Upper lobe of right lung (tissue), 1 donor: ENCODE measurements at places on chromosomes 16 and 17. TPM values are rescaled to one million over a fixed set of nuclear protein-coding genes. Genes with fewer than 3 reads are reported as not detected.

The KCNJ12 gene
- total RNA-seq: 2.5 TPM

The AIPL1 gene
- total RNA-seq: not detected

The PITPNM3 gene
- total RNA-seq: 15.6 TPM

The SLC6A2 gene
- total RNA-seq: not detected

The CDK5R1 gene
- 1.6 TPM for total RNA-seq

The ITGB4 gene
- 82.2 TPM for total RNA-seq

The SYNGR2 gene
- 206 TPM for total RNA-seq

The CDH11 gene
- 176 TPM for total RNA-seq

- peak; percentile 68 for DNase-seq
These were observed 81.1 kb downstream of the MAF start for GRCh38 chr16:79519448-79519847.

DNA sequence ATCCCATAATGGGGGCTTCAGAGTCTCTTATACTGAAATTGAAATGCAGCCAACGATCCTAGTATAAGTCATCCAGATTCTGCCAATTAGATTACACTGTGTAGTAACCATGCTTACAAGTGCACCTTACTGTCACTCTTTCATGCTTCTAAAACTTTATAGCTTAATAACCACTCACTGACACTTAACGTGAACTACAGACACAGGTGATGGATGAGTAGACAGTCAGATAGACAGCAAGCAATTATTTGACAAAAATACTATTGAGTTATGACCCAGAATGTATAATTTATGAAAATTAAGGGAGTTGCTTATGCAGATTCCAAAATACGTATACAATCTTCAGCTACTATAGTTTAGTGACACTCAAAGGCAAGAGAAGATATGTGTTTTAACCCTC lies 6.3 kb downstream of the CDH8 start:
- no peak for DNase-seq

DNA sequence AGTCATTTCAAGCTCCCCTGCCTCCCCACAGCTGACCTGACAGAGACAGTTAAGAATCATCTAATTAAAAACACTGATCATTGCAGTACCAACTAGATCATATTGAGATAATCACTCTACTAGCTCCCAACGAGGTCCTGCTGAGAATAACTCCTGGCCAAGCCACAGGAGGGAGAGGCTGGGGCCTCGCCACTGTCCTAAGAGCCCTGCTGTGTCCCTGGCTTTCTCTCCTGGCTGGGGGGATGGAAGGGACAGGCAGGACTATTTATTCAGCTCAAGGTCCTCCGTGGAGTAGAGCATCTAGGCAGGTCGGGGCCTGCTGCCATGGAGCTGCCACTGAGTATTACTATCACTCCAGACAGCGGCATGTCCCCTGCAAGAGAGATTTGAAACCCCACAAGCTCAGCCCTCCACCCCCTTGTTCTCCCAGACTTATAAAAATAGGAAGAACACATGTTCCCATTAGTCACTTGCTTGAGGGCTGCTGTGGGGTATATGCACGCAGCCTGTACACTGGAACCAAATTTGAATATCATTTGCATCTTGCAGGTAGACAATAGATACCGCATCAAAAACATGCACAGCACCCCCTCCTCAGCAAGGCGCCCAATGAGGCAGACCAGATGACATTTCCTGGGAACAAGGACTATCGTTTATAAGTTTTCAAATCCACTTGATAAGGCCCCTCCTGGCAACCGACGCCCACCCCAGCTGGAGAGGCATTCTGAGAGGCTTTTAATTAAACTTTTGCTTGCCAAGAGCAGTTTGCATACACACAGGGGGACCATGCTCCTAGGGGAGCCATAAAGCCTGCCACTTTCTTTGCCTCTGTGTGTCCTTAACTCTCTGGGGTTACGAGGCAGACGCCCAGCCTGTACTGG lies 385.2 kb upstream of the ZFHX3 start:
- DNase-seq: no peak

DNA sequence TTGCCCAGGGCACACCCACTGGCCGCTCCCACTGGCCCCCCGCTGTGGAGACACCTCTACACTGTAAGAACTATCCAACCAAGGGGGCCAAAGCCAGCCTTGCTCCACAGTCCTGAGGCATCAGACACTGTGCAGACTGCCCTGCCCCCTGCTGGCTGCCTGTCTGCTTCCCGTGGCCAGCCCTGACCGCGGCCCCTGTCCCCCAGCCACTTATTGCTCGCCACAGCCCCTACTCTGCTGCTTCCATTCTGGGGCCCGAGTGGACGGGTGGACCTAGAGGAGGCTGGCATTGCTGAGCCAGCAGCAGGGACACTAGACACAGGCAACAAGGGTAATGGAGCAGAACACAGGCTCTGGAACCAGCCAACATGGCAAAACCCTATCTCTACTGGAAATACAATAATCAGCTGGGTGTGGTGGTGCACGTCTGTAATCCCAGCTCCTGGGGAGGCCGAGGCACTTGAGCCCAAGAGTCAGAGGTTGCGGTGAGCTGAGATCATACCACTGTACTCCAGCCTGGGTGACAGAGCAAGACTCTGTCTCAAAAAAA lies 19.7 kb upstream of the LRRC37A3 start:
- peak; percentile 84 for DNase-seq

DNA sequence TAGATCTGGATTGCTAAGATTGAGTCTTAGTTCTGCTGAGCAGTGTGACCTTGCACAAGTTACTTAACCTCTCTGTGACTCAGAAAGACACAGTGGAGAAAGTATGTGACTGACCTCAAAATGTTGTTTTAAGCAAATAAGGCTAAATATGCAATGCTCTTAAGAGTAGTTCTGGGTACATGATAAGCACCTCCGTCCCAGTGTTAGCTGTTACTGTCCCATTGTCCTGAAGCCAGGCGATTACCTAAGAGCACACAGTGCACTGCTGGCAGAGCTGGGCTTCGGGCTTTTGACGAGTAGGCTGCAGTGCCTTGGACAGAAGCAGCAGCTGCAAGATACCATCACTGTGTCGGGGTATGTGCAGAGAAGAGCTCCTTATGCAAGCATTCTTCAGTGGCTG lies 32.7 kb upstream of the FOXF1 start:
- DNase-seq: no peak

GRCh38 chr17:67051155-67051538 lies 6.8 kb downstream of the CACNG1 start:
- DNase-seq: no peak

DNA sequence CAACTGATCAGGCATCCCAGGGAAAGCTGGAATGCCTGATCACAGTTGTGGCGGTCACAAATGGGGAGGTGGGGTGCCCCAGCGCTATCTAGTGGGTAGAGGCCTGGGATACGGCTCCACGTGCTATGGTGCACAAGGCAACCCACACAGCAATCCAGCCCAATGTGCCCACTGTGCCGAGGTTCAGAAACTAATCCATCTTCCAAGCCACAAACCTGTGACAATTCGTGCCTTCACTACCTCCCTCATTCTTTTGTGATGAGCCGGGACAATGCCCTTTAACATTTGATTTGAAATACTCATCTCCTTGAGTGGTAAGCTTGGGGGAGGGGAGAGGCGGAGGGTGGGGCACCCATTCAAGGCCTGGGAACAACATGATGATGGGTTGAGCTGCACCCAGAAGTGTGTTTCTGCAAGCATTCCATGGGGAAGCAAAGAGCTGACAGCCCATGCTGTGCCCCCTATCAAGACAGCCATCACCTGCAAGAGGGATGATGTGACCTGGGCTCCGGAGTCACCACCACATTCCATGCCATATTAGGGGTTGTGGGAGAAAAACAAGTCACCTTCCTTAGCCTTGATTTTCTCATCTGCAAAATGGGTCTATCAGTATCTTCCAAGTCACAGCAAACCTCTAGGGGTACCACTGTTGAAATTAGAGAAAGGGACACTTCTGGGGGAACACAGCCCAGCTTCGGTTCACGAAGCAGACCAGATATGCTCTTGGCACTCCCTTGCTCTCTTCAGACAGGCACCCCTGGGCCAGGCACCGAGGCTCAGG lies 3.7 kb downstream of the ELOB start:
- peak; percentile 27 for DNase-seq

GRCh38 chr17:30151471-30151870 lies 34.9 kb downstream of the NSRP1 start:
- DNase-seq: no peak

DNA sequence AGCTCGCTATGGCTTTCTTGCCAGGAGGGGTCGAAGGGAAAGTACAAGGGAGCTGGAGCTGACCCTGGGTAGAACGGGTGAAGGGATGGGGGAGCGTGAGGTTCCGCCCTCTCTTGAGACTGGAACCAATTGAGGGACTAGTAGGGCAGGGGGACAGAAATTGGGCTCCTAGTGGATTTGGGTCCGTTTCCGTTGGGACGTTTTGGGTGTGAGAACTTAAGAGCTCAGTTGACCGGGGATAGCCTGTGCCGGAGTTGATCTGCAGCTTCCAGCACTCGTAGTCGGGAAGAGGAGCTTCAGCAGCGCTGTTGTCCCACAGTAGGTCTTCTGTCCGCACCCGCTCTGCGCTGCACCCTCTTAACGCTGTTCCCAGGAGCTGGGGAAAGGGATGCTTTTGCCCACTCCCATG lies 481 bp downstream of the CNTROB start:
- DNase-seq: no peak

DNA sequence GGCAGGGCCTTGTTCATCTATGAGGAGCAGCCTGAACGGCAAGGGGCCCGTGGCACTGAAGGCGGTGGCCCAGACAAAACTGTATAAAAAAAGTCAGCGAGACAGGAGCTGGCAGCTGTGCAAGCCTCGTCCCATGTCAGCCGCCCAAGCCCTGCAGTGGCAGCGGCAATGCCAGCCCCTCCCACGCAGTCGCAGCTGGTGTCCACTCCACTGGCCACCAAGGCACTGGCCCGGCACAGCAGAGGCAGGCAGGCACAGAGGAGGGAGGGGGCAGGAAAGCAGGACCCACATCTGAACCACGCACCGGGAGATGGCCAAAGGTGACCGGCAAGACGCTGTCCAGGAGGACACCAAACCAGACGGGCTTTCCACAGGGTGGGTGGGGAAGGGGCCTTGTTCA lies 15.9 kb upstream of the C16orf95 start:
- DNase-seq: no peak

DNA sequence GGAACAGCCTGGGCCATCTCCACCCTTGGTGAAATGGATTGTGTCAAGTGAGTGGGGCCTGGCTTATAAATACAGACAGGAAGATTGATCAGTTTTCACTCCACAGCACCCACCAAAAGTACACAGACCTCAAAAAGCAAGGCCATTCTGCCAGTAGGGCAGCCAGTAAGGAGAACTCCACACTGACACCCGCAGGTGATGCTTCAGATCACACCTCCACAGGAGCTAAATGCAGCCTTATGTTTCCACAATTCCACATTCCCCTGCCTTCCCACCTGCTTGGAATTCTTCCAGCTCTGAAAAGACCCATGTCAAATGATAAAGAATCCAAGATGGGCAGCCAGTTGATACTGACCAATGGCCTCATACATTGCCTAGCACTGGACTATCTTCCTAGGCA lies 191.1 kb downstream of the ZFHX3 start:
- peak; percentile 47 for DNase-seq

DNA sequence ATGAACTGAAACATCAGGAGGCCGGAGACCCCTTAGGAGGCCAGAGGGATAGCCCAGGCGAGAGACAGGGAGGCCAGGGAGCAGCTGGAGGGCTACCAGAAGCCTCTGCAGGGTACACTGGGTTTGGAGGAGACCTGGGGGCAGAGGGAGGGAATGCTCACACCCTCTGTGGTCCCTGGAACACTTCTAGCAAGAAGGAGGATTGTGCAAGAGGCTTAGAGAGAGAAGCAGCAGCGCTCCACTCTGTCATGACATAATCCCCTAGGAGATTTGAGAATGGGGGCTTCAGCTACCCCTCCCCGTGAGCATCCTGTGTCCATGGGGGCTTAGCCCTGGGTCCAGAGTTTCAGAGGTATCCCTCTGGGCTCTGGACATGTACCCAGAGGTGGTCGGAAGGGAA lies 15.8 kb downstream of the GPR142 start:
- no peak for DNase-seq

- DNase-seq: peak; percentile 52
These were observed 2.6 kb downstream of the GGT6 start for GRCh38 chr17:4557626-4558346.

DNA sequence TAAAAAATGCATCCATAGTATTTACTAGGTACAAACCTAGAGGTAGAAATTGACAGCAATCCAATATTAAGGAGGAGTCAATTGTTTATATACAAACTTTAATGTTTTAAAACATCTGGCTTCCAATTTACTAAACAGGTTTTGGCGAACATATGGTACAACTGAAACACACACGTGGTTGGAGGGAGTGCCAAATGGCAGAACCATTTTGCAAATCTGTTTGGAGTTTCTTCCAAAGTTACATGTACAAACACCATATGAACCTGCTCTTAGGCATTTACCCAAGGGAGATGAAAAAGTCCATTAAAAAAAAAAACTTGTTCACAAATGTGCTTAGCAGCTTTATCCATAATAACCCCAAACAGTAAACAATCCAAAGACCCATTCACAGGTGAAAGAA lies 159.8 kb upstream of the MYOCD start:
- no peak for DNase-seq

DNA sequence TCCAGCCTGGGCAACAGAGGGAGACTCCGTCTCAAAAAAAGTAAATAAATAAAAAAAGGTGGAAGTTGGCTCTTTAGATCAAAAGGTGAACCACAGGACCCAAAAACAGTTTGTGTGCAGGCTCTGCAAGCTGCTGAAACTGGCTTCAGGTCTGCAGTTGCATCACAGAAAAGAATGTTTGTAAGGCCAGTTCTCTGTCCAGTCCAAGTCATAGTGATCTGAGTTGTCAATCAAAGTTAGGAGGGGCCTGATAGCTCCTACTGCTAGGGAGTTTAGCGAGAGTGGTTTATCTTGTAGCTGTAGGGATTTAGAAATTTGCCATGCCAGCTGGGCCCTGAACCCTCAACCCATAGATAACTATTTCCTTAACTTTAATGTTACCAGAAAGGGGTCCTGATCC lies 101.2 kb upstream of the CACNG5 start:
- no peak for DNase-seq

DNA sequence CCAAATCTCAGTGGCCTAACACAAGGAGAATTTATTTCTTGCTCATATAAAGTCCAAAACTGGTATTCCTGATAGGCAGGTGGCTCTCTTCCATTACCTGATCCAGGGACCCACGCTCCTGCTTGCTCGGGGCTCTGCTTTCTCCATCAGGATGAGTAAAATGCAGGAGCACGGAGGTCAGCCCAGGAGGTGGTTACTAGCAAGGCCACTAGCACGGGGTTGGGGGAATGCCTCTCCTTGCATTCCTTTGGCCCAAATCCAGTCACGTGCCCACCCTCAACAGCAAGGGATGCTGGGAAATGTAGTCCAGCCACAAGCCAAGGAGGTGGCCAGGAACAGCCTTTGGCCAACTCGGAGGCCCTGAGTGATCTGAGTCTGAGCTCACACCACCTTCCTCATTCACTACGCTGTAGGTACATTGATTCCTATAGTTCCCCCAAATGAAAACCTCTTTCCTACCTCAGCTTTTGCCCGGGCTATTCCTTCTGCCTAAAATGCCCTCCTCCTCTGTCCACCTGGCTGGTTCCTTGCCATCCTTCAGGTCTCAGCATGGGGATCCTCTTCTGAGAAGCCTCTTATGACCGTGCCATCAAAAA lies 38.3 kb upstream of the HAPSTR1 start:
- DNase-seq: peak; percentile 67
